ENCODE measurements at places on chromosomes 13 and 19.
A peak's percentile ranks its signal among the peaks of the same experiment; 100 is the strongest.

- no peak for DNase-seq
Measured at GRCh38 chr13:28537171-28537570, 42.2 kb upstream of the FLT1 start.

DNA sequence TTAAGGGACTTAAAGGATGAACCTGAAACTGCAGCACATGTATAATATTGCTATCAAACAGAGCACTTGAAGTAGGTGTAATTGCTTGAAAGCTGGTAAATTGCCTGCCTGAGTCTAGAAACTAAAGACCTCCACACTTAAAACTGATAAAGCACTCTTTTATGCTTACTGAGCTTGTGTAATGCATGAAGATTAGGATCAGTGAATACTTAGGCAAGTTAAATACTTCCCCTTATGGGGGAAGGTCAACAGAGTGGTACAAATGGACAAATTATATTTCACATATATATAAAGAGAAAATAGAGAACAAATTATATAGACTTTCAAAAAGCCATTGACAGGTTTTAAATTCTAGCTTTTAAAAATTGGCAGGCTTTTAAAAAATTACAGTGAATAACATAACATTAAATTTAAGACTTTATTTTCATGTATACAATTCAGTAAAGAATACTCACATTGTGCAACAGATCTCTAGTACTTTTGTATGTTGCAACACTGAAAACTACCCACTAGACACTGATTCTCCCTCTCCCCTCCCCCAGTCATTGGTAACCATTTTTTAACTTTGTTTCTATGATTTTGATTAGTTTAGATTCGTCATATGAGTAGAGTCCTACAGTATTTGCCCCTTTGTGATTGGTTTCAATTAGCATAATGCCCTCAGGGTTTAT is 23.9 kb downstream of the PIBF1 start:
- DNase-seq: no peak

DNA sequence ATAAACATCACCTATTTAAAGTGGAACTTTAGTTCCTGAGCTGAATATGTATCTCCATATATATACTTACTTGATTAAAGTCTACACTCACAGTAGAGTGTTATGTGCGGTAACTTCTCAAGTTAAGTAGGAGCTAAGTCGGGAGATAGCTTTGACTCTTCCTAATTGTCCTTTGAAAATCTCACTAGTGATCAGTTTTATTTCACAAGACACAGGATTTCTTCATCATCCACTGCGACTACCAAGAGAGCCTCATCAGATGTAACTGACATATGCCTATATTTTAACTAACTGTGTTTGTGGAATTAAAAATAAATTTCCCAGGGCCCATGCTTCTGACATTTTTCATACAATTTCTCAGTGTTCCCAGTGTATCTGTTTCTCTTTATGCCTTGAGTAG is 1664.0 kb downstream of the EFNB2 start:
- no peak for DNase-seq

GRCh38 chr19:6048793-6049405 is 61.4 kb downstream of the RFX2 start:
- peak; percentile 78 for DNase-seq

- DNase-seq: no peak
Measured at GRCh38 chr19:5425260-5425659, 30.0 kb upstream of the ZNRF4 start.

DNA sequence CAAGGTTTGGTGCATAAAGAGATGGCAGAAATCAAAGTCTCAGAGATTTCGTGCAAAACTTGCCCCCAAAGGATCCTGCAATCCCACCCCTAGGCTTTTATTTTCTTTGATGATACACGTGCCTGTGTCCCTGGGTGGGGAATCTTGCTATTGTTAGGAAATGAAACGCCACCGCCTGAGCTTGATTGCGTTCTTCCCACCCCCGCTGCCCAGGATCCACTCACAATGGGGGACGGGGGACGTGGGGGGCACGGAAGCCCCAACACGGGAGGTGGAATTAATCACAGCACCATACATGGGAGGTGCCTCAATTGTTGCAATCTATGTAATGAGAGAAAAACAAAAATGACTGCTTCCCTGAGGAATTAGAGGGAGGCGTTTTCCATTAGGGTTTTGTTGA is 39.6 kb downstream of the ZNRF4 start:
- no peak for DNase-seq

GRCh38 chr13:37442996-37443395 is 155.6 kb downstream of the POSTN start:
- no peak for DNase-seq

- DNase-seq: no peak
Measured at GRCh38 chr19:3783660-3784584, 2.3 kb downstream of the MATK start.

GRCh38 chr19:50717026-50717723 is 2.4 kb downstream of the SHANK1 start:
- DNase-seq: no peak

DNA sequence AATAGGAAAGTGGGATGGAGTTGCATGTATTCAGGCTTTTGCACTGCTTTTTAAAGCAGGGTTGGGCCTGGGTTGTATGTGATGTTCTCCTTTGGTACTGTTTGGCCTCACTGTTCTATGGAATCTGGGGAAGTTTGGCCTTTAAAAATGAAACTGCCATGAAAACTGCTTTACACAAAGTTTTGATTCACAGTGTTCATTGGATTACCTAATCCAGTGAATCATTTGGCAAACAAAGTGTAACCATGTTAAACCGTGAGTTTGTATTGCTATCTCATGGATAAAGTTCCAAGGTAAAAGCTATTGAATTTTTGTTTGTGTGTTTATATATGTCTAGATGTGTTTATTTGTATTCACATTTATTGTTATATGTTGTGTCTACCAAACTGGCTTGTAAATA is 1658.6 kb downstream of the OLFM4 start:
- DNase-seq: no peak

DNA sequence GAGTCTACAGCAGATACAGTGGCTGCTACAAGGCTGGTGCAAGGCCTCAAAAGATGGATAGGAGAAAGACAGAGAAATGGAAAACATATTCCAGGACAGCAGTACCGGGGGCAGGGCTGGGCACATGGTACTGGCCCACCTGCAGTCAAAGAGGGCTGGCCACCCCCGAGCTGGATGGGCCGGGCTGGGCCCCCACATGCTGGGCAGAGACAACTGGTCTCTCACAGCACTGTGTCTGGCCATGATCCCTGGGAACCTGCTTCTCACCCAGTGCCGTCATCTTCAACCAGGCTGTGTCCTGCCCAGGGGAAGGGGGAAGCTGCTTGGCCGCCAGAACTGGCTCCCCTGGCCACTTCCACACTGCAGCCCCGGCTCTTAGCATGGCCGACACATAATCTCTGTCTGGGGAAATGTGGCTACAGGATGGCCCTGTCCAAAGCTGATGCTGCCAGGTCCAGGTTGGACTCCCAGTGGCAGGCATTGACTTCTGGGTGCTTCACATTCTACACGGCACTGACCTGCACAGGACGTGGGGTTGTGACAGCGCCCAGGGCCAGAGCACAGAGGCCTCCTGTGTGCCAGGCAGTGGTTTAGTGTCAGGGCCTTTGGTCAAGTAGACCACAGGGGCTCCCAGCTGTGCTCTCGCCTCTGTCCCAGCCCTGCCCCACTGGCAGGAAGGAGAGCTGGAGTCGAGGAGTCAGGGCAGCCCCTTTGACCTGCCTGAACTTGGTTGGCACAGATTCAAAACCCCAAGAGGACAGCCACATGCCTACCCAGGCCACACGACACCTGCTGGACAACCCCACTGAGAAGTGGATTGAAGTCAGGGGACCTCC is 21.7 kb downstream of the PEPD start:
- no peak for DNase-seq

DNA sequence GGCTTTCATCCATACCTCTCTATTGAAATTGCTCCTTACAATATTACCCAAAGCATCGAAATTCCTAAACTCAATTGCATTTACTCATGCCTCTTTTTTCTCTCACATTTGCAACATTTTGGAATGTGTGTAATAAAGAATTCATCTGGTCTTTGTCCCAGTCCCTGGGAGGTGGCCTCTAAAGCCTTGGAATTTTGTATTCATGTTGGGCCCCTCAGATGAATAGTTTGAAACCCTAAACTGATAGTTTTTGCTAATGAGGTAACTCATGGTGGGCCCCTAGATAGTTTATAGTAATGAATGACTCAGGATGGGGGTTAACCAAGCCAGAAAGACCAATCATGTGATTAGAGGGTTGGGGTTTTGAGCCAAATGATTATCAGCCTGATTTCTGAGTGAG is 490.4 kb downstream of the DIAPH3 start:
- DNase-seq: no peak

DNA sequence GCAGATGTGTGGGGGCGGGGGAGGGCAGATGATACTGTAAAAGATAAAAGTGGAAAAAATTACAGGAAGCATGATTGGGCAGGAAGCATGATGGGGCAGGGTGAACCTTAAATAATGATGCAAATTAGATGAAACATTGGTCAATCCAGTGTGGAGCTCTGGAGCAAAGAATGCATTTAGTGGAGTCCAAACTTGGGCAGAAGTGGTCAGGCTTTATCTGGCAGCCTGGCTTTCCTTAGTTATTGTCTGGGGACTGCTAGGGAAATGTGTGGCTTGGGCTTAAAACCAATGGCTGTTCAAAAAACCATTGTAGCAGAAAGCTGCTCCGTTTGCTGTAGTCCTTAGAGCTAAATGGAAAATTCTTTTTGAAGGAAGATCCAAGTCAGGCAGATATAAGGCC is 1077.3 kb upstream of the MIR17HG start:
- DNase-seq: no peak

DNA sequence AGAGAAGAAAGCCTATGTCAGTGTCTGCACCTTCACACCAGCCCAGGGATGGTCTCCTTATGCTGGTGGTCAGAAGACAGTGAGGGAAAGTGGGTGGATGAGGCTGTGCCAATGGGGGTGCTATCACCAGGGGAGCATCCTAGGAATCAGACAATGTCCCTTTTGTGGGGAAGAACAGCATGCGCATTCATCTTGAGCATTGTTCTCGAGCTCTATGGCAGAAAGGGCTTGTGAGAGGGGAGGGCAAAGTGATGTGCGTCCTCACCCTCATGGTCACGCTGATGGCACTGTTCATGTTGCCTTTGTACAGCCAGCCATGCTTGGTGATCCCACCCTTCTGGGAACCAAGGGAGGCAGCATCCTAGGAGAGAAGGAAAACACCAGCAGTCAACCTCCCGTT is 56.1 kb downstream of the DOCK9 start:
- DNase-seq: no peak

GRCh38 chr13:90951663-90952062 is 395.8 kb upstream of the MIR17HG start:
- no peak for DNase-seq

DNA sequence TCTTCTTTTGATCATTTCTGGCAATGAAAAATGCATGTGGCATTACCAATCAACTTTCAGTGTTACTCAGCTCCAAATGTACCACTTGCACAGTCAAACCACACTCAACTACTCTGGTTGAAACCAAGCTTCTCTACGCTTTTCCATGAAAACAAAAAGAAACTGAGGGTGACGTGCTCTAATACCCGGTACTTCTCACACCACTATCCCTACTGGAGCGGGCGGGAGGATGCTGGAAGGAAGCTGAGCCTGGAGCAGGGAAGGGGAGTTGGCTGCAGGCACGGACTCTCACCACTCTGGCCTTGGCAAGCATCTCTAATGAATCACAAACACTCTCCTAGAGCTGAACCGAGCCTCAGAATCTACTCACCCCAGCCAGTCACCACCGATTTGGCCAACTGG is 48.2 kb downstream of the STK24 start:
- no peak for DNase-seq

GRCh38 chr19:22619371-22619770 is 14.8 kb upstream of the ZNF492 start:
- DNase-seq: no peak

- no peak for DNase-seq
Measured at GRCh38 chr13:81048026-81048461, 707.1 kb upstream of the SPRY2 start.

DNA sequence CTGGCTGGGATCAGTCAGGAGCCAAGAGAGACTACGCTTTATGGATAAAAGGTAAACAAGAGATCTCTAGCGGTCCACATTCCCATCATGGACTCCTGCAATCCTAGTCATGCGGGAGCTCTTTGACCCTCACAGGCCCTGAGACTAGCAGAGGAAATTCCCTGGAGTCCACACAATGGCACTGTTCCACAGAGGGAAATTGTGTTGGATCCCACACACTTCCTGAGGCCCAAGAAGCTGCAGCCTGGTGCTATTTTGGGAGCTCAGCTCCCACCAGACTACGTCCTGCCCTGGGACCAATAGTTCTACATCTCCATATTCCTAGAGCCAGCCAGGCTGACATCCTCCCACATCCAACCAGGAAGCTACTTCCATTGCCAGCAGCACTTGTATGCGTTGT is 2358.4 kb downstream of the PCDH9 start:
- no peak for DNase-seq

DNA sequence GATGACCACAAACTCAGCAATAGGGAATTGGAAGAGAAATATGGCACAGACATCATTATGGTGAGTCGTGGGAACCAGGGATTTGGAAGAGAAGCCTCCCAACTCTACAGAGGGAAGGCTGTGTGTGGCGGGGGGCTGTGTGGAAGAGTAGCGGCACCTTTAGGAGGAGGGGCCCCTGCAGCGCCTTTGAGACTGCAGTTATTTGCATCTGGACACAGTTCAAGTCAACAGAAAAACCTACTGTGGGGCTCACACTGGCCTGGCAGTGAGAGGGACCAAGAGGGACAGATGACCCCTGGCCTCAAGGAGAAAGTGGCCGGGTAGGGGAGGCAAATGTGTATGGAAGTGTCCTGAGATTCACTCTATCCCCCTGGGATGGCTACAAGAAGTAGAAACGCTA is 5.1 kb downstream of the ATP12A start:
- DNase-seq: no peak

DNA sequence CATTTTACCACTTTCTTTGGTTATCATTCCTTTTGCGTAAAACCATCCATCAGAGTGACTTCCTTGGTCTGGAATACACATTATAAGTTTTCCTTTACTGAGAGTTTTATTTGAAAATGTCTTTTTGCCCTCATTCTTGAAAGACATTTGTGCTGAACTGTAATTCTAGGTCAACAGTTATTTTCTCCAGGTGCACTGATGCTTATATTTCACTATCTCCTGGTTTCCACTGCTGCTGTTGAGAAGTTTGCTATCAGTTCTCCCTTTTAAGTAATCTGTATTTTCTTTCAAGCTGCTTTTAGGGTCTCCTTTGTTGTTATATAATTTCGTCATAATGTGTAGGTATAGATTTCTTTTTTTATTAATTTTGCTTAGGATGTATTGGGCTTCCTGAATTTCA is 160.0 kb downstream of the DCT start:
- DNase-seq: no peak

DNA sequence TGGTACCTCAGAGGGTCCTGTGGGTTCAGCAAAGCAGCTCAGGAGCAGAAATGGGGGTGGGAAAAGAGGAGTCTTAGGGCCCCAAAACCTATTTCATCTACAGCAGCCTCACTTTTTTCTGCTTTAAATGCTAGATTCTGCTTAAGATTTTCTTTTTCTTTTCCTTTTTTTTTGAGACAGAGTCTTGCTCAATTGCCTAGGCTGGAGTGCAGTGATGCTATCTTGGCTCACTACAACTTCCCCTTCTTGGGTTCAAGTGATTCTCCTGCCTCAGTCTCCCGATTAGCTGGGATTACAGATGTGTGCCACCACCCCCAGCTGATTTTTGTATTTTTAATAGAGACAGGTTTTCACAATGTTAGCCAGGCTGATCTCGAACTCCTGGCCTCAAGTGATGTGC is 30.7 kb upstream of the WDFY2 start:
- no peak for DNase-seq

All from H54 (cell line).